NCI-H1694 (cell line): ENCODE measurements at places on chromosomes 5 and 9.
A peak's percentile ranks its signal among the peaks of the same experiment; 100 is the strongest.

- no peak for DNase-seq
These were observed 389.1 kb upstream of the ST8SIA4 start for GRCh38 chr5:101292199-101292598.

DNA sequence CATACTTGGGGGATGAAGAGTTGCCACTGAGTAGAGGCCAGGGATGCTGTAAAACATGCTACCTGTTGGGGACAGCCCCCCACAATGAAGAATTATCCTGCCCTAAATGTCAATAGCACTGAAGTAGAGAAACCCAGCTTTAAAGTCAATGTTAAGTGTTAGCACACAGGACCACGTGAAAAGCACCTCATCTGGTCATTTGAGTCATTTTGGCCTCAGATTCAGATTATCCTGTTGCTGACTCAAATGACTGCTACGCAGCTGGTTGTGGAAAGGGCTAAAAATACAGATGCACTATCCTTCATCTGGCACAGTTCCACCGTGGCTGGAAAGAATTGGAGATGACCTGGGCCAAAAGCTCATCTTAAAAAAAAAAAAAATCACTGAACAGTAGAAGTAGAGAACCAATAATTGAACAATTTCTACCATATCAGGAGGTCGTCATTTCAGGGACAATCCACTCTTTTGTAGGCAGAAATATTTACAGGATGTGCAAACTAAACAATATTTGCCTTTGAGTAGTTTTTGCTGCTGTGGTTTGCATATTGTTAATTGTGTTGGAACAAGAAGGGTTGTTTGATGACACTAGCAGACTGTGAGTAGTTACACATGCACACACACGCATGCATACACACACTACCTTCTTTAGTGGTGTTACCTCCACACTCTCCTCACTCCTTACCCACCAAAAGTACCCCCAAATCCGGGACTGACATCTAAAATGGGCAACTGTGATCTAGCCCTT lies 195.3 kb upstream of the KLF9 start:
- no peak for DNase-seq

DNA sequence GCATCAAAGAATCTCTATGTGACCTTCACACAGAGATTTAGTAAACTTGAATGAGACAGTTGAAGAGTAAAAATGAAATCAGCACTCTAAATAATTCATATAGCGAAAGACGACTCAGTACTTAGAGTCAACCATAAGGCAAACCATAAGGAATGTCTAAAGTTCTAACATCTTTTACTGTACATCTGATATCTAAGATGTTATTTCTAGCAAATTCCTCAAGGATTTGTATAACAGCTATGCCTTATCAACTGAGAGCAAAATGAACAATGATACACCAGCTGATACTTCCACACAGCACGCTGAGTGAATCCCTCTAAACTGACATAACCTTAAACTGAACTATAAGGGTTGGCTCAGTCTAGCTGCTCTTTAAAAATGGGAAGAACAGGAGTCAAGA lies 760.3 kb downstream of the EFNA5 start:
- DNase-seq: no peak

GRCh38 chr9:128056086-128056485 lies 11.0 kb downstream of the NAIF1 start:
- DNase-seq: no peak

GRCh38 chr5:155418960-155419579 lies 405.5 kb downstream of the KIF4B start:
- DNase-seq: peak; percentile 35

DNA sequence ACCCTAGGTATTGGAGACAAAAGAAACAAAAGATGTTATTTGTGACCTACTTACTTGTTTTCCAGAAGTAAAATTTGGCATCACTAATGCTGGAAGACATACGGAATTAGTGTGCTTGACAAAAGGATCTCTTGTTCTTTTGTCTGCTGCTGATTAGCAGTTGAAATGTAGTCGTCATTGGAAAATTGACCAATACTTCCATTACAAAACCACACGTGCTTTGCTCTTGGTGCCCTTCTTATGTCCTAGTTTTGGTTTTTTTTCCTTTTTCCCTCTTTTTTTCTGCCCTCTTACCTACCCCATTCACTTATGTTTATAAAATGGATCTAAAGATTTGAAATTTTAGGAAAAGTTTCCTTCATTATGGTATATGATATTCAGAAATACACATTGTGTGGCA lies 197.4 kb downstream of the FER start:
- no peak for DNase-seq

DNA sequence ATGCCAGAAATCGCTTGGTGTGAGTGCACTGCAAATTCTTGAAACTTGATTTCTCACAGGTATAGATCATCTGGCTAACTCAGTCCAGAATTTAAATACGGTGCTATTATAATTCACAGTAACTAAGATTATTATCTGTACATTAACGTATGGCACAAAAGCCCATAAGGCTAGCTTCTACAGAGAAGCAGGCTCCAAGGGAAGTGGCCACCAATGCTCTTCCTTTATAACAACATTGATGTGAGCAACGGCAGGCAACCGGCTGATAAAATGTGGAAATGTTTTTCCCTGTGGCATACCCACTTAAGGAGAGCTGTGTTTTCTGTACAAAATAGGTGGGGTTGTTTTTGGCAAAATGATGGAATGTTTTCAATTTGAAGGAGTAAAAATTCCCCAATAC lies 35.7 kb downstream of the SEMA4D start:
- DNase-seq: no peak

GRCh38 chr5:127026166-127026565 lies 4.2 kb downstream of the MARCHF3 start:
- DNase-seq: no peak

DNA sequence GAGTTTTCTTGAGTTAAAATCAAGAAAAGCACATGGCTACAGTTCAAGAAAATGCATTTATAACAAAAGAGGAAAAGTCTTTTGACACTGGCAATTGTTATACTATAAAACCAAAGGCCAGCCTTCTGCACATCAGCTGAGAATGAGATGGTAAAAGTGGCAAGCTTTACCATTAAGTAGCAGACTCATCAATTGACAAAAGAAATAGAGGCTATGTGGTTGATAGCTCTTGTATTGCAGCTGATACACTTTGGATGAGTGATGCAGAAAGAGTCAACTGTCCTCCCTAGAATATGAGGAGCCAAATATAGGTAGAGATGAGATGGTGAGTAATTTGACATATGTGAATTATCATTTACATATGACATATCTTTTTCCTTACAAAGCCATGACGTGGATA lies 1100.9 kb upstream of the CDH6 start:
- DNase-seq: no peak

GRCh38 chr5:92380069-92380770 lies 997.1 kb upstream of the ARRDC3 start:
- DNase-seq: no peak
